CD14-positive monocyte (primary cell): ENCODE measurements at places on chromosomes 7 and 10.

DNA sequence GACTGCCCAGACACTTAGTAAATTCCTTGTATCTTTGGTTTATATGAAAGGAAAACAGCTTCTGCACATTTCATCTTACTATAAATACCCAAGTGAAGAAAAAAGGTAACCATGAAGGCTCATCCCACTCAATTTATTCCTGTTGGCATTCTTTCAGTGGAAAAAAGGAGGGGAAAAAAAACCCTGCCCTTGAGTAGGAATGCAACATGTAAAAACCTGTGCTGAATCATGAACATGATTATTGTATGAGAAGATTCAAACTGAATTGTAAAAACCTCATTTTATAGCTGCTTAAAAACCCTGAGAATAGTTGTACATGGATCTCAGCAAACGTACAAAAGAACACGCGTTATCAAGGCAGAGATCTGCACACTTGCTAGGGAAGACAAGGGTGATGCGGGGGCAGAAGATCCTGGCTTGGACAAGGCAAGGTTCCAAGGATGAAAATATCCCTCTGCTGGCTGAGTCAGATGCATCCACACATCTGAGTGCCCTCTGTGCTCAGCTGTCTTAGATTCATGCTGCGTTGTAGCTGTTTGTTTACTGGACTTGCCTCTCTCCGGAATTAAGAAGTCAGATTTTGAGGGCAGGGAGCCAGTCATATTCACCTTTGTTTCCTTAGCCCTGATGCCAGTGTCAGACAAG, 658.2 kb downstream of the PARD3 start:
- no peak for DNase-seq

DNA sequence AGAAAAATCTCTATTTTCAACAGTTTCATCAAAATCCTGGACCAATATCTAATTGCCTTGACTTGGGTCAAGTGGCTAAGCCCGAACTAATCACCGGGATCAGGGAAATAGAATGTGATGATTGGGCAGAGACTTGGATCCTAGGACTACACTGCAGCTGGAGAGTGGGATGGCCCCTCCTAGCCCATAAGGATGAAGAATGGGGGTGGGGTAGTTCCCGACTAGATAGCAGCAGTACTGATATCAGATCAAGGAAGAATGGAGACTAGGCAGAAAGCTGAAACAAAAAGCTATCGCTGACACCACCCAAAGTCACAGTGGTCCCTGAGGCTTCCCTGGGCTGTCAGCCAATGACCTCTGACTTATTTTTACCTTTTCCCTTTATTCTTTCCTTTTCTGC, 160.4 kb upstream of the PHYHIPL start:
- no peak for DNase-seq

DNA sequence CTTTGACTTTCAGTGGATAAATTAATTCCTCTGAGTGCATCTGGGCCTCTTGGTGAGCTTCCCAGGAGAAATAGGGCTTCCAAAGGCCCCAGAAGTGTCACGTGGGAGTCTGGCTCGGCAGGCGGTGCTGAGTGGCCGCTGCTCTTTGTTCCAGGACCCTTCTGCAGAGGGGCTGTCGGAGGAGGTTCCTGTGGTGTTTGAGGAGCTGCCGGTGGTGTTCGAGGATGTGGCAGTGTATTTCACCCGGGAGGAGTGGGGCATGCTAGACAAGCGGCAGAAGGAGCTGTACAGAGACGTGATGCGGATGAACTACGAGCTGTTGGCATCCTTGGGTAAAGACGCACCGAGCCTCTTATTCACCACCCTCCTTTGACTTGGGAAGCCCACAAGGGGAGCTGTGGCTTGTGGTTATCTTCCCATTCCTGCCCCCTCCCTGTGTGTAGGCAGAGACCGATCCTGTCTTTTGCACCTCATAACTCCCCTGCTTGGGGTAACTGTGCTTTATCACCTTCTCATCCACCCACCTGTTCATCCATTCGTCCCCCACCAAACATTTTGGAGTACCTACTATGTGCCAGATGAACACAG, 11.9 kb downstream of the ZNF862 start:
- DNase-seq, result no peak

- no peak for DNase-seq
These were observed 8.1 kb downstream of the TRPV5 start for GRCh38 chr7:142925413-142925812.

DNA sequence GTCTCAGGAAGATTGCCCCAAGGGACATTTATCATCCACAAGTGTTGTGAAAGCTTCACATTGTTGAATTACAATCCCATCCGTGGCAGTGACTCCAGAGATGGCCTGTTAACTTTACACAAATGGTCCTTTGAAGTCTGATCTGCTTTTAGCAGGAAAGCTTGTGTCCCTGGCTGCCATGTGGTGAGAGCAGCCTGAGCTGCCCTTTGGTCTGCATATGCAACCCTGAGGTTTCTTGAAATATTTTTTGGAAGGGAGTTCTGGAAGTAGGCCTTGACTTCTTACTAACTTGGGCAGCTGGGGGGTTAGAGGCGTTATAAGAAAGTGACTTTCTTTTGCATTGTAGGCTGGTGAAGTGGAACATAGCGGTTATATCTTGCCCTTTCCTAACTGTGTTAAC, 41.3 kb upstream of the FAM180A start:
- DNase-seq, result no peak

DNA sequence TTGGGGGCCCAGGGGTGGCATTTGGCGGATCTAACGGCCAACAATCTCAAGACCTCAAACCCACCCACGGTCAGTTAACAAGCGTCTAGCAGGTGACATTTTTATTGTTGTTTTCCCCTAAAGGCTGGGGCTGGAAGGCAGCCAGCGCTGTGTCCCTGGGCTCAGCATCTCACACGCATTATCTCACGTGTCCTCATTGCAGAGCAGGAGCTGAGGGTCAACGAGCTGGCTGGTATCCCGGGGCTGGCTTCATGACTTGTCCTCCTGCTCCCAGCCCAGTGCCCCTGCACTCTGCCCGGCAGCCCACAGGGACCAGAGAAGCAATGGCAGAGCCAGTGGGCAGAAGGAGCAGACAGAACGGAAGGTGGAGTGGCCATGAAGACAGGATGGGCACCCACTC, 54.4 kb upstream of the TMEM273 start:
- no peak for DNase-seq

- no peak for DNase-seq
These were observed 37.1 kb upstream of the ATP6V0A4 start for GRCh38 chr7:138835087-138835486.

DNA sequence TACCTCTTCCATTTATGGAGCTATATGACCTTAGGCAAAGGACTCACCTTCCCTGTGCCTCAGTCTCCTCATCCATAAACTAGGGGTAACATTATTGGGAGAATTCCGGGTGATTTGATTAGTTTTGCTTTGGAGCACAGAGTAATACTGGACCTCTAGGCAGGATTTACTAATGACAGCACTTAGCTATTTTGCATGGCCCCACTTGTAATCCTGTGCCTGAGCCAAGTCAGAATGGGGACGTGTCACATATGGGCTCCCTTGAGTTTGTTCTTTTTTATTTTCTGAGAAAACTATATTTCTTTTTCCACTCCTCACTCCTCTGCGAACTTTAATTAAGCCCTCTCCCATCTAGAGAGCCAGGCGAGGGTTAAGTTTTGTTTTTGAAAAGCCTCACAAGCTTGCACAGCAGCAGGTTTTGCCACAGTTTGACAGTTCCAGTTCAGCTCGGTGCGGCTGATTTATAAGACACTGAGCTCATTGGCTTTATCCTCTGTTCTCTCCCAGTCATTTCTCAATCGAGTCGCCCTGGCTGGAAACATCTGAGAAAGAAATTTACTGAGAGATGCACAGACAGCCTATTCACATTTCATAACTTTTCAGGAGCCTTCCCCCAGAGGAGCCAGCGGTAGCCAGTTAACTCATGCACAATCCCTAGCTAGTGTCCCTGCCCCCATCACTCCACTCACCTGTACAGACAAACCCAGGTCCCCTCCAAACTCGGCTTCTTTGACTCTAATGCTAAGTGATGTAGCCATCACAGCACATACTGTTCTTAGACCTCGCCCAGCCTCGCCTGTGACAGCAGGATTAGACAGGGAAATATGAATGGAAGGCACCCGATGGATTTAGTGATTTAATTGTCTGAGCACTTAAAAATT, 441.9 kb upstream of the NPVF start:
- no peak for DNase-seq

DNA sequence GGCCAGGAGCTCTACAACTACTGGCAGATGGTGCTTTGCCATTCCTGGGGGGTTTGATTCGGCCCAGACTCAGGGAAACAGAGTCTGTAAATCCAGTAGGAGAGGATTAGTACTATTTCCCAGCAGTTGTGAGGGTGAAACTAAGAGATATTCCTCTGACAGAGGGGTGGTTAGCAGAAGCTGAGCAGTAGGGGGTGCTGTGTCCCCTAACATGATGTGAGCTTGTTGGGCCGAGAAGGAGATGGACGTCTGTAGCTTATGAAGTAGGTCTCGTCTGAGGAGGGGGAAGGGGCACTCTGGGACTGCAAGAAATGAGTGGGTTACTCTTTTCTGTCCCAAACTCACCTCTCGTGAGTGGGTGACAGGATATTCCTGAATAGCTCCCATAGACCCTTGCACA, 179.2 kb upstream of the MBL2 start:
- DNase-seq, result peak; percentile 49
